Bone marrow (tissue), 2 donors: ENCODE measurements at places on chromosomes 5 and 9.

GRCh38 chr5:173963182-173963838 lies 25.7 kb upstream of the C5orf47 start:
- no peak for DNase-seq

DNA sequence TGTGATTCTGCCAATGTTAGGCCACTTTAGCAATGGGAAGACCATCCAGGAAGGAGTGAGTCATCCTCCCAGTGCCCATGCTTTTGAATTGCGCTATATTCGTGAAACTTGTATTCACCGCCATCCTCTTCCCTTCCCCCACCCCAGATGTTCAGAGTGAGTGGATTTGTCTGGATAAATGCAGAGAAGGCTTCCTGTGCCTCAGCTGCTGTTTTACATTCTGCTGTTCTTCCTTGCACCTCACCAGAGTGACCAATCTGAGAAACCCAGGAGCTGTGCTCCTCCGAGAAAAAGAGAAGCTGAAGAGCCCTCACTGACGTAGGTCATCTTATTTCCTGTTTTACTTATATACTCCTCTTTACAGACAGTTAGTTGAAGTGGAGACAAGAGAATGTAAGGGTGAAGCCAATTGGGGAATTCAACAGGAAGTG lies 24.6 kb upstream of the SVEP1 start:
- no peak for DNase-seq

DNA sequence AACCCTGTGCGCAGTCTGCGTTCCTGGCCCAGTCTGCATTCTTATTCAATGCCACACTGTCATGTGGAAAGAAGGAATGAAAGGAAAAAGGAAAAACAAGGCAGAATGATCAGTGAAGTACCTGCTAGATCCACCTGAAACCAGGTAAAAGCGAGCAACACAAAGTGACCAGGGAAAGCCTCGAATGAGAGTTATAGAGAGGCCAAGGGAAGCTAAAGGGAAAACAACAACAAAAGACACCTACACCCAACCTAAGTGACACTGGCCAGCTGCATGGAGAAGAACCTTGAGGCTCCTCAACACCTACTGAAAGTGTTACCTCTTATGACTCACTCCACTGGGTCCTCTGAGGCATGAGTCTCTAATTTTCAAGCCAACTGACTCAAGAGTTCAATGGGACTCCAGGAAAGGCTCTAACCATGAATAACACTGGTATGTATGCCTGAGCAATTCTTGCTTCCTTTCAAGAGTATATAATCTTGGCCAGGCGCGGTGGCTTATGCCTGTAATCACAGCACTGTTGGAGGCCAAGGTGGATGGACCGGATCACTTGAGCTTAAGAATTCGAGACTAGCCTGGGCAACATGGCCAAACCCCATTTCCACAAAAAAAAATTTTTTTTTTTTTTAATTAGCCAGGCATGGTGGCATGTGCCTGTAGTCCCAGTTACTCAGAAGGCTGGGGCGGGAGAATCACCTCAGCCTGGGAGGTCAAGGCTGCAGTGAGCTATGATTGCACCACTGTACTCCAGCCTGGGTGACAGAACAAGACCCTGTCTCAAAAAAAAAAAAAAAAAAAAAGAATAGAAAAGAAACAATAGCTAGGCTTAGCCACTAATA lies 29.0 kb downstream of the MTMR12 start:
- no peak for DNase-seq

DNA sequence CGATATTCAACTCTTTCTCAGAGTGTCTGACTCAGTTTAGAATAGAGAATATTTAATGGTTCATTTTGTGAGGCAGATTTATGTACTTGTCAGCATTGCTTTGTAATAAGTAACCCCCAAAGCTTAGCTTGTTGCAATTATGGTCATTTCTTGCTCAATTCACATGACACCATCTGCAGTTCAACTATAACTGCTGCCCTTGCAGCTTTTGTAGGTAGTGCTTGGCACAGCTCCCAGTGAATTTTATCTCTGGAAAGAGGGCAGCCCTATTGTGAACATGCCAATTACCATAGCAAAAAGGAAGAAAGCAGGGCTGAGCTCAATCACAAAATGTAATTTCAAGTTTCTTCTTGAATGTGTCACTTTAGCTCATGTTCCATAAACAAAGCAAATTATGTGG lies 1587.7 kb upstream of the ACO1 start:
- DNase-seq = no peak

DNA sequence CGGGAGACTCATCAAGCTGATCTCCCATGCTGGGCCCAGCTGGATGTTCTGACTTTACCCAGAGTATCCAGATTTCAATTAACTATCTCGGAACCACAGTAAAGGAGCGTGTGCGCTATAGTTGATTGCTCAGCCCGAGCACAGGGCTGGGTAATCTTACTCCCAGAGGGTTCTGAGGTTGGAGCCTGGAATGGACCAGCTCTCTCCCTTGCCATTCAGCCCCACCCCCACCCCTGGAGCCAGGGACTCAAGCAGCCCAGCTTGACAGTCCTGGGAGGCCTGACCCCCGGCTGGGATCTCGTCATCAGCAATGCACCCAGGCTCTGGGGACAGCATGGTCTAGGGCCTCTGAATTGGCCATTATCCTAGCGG lies 23.7 kb upstream of the PTGES start:
- DNase-seq = no peak

GRCh38 chr9:135703726-135704125 lies 1.7 kb downstream of the KCNT1 start:
- DNase-seq = no peak

DNA sequence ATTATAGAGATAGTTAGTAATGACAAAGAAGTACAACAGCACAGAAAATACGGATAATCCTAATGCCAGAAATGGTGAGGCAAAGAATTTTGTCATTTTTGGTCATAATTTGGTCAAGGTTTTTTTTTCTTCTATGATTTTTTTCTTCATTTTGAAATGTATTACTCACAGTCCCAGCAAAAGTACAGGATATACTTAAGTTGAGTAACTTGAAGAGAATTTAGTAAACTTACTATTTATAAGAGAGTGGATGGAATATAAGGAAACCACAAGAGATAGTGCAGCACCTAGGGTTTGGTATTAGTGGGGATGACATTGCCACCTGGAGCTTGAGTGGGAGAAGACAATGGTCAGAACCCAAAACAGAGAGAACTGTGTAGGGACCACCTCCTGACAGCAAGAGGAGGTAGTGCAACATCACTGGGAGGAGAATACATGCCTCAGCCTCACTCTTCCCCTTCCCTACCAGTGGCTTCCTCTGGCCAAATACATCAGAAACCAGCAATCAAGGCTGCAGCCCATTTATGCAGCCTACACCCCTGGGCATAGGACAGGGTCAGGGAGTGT lies 434.5 kb upstream of the TRPC7 start:
- no peak for DNase-seq

DNA sequence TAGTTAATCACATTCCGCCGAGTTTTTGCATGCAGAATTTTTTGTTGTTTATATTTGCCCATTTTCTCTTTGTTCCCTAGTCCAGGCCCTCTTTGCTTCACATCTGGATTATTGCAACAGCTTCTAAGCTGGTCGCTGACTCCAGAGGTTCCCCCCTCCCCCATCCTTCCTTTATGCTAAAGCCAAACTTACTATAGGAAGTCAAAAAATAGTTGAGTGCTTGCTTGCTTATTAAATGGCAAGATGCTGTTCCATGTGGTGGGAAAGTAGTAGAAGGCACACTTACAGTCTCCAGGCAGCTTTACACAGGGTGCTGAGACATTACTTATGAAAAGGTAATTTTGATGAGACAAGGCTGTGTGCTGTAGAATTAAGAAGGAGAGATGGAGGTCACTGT lies 1.3 kb downstream of the ZBTB34 start:
- DNase-seq = no peak
